ENCODE measurements at places on chromosomes 4 and X. TPM values are rescaled to one million over a fixed set of nuclear protein-coding genes. Genes with fewer than 3 reads are reported as not detected.

Gene CA5B
- 13.7 TPM for total RNA-seq

Gene HTN3
- not detected for total RNA-seq

Gene FSTL5
- 2.2 TPM for total RNA-seq

Gene NIPAL1
- 6.8 TPM for total RNA-seq

Gene PGRMC1
- total RNA-seq, result 208 TPM

Gene PRR32
- total RNA-seq, result 9.7 TPM

Gene CFAP99
- 0.41 TPM for total RNA-seq

Gene NR3C2
- total RNA-seq, result 32.6 TPM

Gene SMIM31
- not detected for total RNA-seq

Gene RNF175
- total RNA-seq, result 4.7 TPM

Gene TRIM61
- 1.2 TPM for total RNA-seq

Gene CACNA1F
- total RNA-seq, result 0.41 TPM

Gene SPANXC
- not detected for total RNA-seq

Gene NAP1L2
- 2.6 TPM for total RNA-seq

Gene EFNB1
- 94.4 TPM for total RNA-seq

Gene PPEF2
- not detected for total RNA-seq

Gene CXCL3
- 2.6 TPM for total RNA-seq

Gene HTRA3
- 22.1 TPM for total RNA-seq

Gene ARFIP1
- 34.0 TPM for total RNA-seq

Gene TLR1
- total RNA-seq, result 7.6 TPM

Gene RS1
- not detected for total RNA-seq

Gene CSAG3
- not detected for total RNA-seq

Gene AMMECR1
- 11.9 TPM for total RNA-seq

Gene FAM184B
- 1.6 TPM for total RNA-seq

Gene PNCK
- total RNA-seq, result 6.5 TPM

Gene PCDH10
- 3.4 TPM for total RNA-seq

Gene ANTXR2
- 40.9 TPM for total RNA-seq

Gene GPRIN3
- total RNA-seq, result 12.6 TPM

Gene PAGE2
- total RNA-seq, result not detected

Gene EDA2R
- total RNA-seq, result 0.58 TPM

Gene CCDC110
- 2.1 TPM for total RNA-seq

Gene DUX4
- total RNA-seq, result not detected

Gene AMELX
- total RNA-seq, result not detected

Gene CDS1
- total RNA-seq, result 15.6 TPM

Gene MRFAP1L1
- 58.4 TPM for total RNA-seq

Gene MAGEA2
- total RNA-seq, result not detected

Gene CT47B1
- not detected for total RNA-seq

Gene SLC25A31
- total RNA-seq, result 0.12 TPM

Gene BCOR
- total RNA-seq, result 76.0 TPM

Gene MAGEH1
- total RNA-seq, result 66.7 TPM

Gene HSFX4
- total RNA-seq, result not detected

Gene KLB
- 0.18 TPM for total RNA-seq

Gene CCNA2
- total RNA-seq, result 19.9 TPM

Gene SLC4A4
- total RNA-seq, result 63.1 TPM

Gene MTHFD2L
- total RNA-seq, result 25.3 TPM

Gene PCDH18
- 207 TPM for total RNA-seq

Gene MAOB
- total RNA-seq, result 12.9 TPM

Gene EFHC2
- 4.4 TPM for total RNA-seq

Gene NXF3
- total RNA-seq, result not detected

Gene DCAF8L2
- total RNA-seq, result not detected

Gene TLR10
- 1.1 TPM for total RNA-seq

Gene C4orf51
- not detected for total RNA-seq

Gene XPNPEP2
- 28.7 TPM for total RNA-seq

Gene FGFR3
- total RNA-seq, result 97.0 TPM
